ENCODE measurements at places on chromosomes 3 and 15. TPM values are rescaled to one million over a fixed set of nuclear protein-coding genes. Genes with fewer than 3 reads are reported as not detected.

PIERCE2 gene
- not detected for total RNA-seq

SCG3 gene
- total RNA-seq = not detected

DNA sequence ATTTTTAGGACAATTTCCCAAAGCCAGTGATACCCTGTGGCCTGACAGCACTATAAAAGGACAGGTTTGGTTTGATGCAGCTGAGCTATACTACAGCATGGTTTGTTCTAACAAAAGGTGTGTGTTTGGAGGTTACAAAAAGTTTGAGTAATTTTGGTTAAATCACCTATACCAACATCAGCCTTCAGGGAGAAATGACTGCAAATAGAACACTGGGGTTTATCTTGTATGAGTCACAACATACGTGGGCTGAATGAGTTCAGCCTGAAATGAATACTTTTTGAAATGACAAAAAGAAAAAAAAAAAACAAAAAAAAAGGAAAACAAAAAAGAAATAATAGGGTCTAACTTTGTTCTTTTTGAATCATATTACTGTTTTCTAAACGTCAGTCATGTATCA lies 345.7 kb downstream of the CNTN3 start:
- H3K27ac ChIP-seq = no peak overlapping the region
- H3K4me3 ChIP-seq = no peak overlapping the region
- no peaks in the 10 kb centered on the region for H3K36me3 ChIP-seq
- DNase-seq = no peak

DNA sequence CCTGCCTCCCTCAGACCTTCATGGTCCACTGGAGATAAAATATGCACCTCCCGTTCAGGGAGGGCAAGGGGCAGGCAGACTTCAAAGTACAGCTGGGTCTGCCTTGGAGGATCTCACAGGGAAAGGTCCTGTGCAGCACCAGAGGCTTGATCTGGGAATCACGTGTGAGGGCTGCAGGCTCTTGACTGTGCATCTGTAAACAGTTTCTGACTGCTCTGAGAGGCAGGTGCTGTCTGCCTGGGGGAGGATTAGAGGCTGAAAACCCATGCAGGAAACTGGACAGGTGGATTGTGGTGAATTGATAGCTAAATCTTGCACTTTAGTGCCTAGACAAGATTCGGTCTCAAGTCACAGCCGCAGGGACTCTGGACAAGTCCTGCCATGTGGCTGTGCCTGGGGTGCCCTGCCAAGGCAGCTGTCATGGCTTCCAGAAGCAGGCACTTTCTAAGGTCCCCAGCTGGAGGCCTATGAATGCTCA lies 239.3 kb downstream of the EPHB1 start:
- H3K27me3 ChIP-seq = no peaks in the 10 kb centered on the region
- H3K36me3 ChIP-seq = no peaks in the 10 kb centered on the region
- H3K4me1 ChIP-seq = no peaks in the 10 kb centered on the region
- DNase-seq = no peak
- H3K27ac ChIP-seq = no peak overlapping the region

DNA sequence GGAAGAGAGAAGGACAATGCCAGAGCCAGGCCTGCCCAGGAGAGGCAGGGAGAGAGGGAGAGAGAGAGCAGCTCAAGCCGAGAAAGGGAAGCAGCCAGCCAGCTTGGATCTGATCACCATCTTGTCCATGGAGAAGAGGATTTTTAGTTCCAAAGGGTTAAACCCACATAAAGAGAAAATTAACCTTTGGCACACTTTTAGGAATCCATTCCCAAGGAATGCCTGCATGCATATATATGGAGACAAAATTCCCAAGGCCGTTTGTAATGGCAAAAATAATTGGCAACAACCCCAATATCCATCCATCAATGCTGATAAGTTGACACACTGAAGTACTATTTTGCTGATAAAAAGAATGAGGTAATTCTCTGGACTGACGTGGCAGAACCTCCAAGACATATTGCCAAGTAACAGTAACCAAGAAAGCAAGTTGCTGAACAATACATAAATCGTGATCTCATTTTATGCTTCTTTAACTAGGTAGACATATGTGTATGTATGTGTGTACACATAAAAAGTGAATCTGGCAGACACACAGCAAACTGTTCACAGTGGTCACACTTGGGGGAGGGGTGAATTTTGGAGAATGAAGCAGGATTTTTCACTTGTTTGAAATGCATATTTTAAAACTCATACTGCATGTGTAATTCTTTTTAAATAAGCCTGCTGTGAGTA lies 7.5 kb upstream of the STRA6 start:
- H3K4me1 ChIP-seq = no peaks in the 10 kb centered on the region
- no peaks in the 10 kb centered on the region for H3K36me3 ChIP-seq
- DNase-seq = no peak
